Esophagus mucosa (tissue), 1 donor: ENCODE measurements at places on chromosomes 6 and 20.

DNA sequence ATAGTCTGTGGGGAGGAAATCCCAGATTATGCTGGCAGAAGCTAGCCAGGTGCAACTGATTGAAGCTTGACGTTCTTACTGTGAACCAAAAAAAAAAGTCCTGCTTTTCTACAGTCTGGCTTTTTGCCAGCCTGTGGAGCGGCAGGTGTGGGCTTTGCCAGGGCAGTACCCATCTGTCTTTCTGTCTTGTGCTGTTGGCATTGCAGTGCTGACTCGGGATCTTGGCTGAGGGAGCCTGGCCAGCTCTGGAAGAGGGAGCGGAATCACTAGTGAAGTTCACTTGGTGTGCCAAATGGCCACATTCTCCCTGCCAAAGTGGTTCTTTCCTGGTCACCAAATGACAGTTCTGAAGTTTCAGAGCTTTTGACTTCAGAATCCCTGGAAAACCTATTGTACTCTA, 5.0 kb downstream of the KIF3B start:
- ATAC-seq = no peak

GRCh38 chr6:107116328-107116892, 1.1 kb upstream of the BEND3 start:
- peak; percentile 25 for ATAC-seq

DNA sequence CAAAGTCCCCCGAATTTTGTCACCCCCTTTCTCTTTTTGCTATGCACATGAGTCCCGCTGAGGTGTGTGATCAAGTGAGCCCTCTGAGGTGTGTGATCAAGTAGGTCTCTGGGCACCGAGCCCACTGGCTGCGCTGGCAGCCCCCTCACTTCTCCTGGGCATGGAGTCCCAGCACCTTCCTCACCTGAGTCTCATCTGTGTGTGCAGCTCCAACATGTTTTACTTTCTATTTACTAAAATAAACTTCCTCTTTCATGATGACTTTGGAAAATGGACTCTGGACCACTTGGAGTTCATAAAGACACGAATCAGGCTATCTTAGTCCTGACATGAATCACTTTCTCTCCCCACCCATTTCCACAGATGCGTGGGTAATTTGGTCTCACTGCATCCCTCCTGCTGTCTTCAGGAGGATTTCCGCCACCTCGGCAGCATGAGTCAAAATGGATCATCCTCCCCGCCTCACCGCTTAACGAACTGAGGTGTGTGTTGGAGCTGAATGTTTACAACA, 39.8 kb downstream of the PRDM1 start:
- ATAC-seq = peak; percentile 48

DNA sequence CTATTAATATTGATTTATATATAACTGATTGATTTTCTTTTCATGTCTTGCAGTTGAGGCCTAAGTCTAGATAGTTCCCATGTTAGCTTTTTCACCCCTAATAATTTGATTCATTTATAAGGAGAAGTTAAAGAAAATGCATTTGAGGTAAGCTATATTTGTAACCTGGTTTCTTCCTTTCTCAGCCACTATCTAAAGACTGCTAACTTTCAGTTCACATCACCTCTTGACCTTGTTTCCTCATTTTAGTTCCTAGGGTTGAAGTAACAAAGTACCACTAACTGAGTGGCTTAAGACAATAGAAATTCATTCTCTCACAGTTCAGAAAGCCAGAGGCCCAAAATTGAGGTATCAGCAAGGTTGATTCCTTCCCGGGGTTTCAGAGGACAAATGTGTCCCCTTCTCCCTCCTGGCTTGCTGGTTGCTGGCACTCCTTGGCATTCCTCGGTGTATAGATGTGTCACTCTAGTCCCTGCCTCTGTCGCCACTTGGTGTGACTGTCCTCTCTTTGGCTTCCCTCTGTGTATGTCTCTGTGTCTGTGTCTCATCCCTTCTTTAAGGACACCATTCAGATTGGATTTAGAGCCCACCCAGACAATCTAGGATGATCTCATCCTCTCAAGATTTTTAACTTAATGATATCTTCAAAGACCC, 55.9 kb upstream of the C20orf144 start:
- ATAC-seq = no peak

DNA sequence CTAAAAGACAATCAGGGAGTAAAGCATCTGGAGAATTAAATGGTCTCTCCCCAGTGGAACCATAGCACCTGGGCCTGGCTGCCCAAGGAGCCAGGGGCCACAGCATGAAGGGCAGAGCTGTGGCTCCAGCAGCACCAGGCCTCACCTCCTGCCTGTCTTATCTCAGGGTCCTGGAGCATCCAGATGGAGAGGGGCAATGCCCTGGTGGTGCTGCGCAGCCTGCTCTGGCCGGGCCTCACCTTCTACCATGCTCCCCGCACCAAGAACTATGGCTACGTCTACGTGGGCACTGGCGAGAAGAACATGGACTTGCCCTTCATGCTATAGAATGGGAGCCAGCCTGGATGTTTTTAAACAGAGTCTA, 17.0 kb downstream of the MRPS18A start:
- no peak for ATAC-seq

- no peak for ATAC-seq
Measured at GRCh38 chr20:57960803-57961575, 251.2 kb upstream of the PMEPA1 start.

DNA sequence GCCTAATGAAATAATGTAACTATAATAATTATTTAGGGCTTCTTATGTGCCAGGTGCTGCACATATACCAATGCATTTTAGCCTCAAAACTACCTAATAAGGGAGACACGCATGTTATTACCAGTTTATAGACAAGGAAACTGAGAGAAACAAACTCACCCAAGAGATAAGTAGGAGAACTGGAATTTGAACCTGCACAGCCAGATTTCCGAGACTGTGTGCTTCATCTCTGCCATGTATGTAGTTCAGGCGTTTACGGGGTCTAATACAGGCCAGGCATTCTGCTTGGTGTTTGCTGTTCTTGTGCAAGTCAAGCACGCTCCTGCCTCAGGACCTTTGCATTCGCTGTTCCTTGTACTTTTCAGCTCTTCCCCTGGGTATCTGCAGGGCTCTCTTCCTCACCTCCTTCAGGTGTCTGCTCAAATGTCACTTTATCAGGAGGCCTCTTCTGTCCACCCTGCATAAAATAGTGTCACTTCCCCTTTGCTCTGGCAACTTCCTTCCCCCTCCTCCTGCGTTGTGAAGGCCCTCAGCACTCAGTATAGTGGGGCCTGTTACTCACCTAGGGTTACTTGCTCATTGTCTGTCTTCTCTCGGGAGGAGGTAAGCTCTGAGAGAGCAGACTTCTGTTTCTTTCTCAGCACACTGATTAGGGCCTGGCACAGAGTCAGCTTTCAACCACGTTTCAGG, 6.1 kb upstream of the NSFL1C start:
- no peak for ATAC-seq

- ATAC-seq = no peak
Measured at GRCh38 chr6:64497634-64498033, 862.0 kb downstream of the PHF3 start.

GRCh38 chr6:125512621-125513020, 210.9 kb upstream of the HDDC2 start:
- peak; percentile 45 for ATAC-seq

- no peak for ATAC-seq
Measured at GRCh38 chr6:144314003-144314485, 28.9 kb downstream of the UTRN start.

GRCh38 chr6:14202947-14203346, 85.4 kb downstream of the CD83 start:
- peak; percentile 56 for ATAC-seq

DNA sequence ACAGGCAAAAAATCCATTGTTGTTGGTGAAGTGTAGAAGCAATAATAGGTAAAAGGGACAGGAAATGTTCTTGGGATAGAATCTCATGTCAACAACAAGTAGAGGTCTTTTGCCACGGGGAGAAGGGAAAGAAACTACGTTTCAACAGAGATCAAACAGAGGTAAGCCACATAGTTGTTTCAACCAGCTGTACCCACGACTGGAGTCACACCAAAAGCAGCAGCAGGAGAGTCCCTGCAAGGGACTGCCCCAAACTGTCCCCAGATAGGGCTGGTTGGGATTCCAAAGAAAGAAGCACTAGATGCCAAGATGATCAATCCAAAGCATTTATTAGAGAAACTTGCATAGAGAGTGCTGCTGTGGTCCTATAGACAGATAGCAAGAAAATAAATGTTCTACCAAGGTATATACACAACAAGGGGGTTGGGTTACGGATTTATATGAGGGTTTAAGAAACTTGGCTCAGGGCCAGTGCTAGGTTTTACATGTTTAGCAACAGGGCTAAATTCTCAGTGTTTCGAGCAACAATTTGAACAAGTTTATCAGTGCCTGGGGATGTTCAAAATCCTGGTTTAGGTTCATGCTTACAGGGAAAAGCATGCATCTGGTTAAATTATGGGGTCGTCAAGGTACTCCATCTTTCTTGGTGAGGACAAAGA, 466.5 kb downstream of the MMUT start:
- ATAC-seq = no peak

DNA sequence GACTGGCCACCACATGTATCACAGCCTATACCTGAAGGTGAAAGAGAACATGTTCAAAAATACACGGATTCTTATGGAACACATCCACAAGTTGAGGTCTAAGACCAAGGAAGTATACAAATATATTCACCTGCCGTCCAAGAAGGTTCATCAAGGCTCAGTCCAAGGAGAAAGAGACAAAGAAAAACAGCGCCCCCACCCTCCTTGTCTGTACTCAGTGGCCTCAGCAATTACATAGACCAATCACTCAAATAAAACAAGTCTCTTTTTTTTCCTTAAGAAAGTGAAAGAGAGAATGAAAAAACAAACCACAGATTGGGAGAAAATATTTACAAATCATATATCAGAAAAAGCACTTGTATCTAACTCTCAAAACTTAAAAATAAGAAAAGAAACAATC, 19.5 kb downstream of the CPXM1 start:
- no peak for ATAC-seq

DNA sequence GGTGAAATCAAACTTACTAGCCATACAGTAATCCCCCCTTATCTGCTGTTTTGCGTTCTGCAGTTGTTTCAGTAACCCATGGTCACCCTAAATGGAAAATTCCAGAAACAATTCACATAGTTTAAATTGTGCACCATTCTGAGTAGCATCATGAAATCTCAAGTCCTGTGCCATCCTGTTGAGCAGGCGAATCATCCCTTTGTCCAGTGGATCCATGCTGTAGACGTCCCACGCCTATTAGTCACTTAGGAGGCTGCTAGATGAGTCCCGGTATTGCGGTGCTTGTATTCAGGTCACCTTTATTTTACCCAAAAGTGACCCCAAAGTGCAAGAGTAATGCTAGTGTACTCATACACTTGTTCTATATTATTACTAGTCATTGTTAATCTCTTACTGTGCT, 46.4 kb downstream of the HECA start:
- peak; percentile 49 for ATAC-seq
